ENCODE measurements at places on chromosomes 13 and 19. TPM values are rescaled to one million over a fixed set of nuclear protein-coding genes. Genes with fewer than 3 reads are reported as not detected.

DNA sequence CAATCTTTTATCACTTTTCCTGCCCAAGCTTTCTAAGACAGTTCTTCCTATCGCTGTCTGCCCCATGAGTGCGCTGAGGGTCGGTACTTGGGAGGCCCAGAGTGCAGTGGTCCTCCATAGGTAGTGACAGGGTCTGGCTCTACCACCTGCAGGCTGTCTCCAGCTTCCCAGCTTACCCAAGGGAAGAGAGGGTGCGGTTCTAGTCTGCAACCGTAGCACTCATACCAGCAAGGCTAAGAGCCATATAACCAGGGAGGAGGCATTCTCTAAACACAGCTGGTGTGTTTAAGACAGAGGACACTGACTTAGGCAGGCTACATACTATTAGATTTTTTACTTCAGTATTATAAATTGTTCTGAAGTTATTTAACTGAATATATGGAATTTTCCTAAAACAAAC, 8.2 kb downstream of the PROZ start:
- no peak overlapping the region for H3K27ac ChIP-seq
- no peak overlapping the region for H3K4me3 ChIP-seq
- no peaks in the 10 kb centered on the region for H3K27me3 ChIP-seq
- H3K4me1 ChIP-seq, result no peaks in the 10 kb centered on the region
- H3K36me3 ChIP-seq, result no peaks in the 10 kb centered on the region

GRCh38 chr19:5128251-5128935, 159.5 kb downstream of the KDM4B start:
- no peak overlapping the region for H3K27ac ChIP-seq
- DNase-seq, result no peak
- no peaks in the 10 kb centered on the region for H3K27me3 ChIP-seq
- H3K4me3 ChIP-seq, result no peak overlapping the region

- no peak overlapping the region for H3K27ac ChIP-seq
- H3K36me3 ChIP-seq, result no peaks in the 10 kb centered on the region
- no peaks in the 10 kb centered on the region for H3K4me1 ChIP-seq
- H3K4me3 ChIP-seq, result no peak overlapping the region
These were observed 19.8 kb downstream of the EEF1AKMT1 start for GRCh38 chr13:20754009-20754408.

DNA sequence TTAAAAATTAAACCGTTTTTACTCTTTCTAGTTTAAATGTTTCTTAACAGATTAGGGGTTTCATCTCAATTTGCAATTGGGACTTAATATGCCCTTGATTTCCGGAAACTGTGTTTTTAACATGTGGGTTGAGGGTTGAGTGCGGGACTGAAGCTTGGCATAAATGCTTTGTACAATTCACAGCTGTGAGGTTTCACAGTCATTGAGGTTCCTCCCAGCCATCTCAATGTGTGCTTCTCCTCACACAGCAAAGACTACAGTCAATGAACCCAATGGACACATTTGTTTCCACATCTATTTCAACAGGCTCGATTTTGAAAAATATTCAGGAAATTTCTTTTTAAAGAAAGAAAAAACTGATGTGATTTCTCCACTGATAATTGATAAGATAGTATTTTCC, 328.6 kb downstream of the TBC1D4 start:
- no peaks in the 10 kb centered on the region for H3K36me3 ChIP-seq
- no peaks in the 10 kb centered on the region for H3K4me1 ChIP-seq

Gene SIGLEC8
- not detected for total RNA-seq

Gene RFPL4A
- total RNA-seq, result not detected

Gene PEAK3
- total RNA-seq, result 0.10 TPM

- H3K4me3 ChIP-seq, result peak overlapping the region; percentile 11
- H3K36me3 ChIP-seq, result no peaks in the 10 kb centered on the region
- peaks cover 2% of the 10 kb centered on the region for H3K27me3 ChIP-seq
- H3K4me1 ChIP-seq, result peaks cover 7% of the 10 kb centered on the region
- H3K27ac ChIP-seq, result no peak overlapping the region
- DNase-seq, result no peak
These were observed 2.0 kb downstream of the LRRC4B start for GRCh38 chr19:50565984-50566903.

- no peak overlapping the region for H3K27ac ChIP-seq
- H3K4me1 ChIP-seq, result no peaks in the 10 kb centered on the region
- no peak overlapping the region for H3K4me3 ChIP-seq
- H3K27me3 ChIP-seq, result no peaks in the 10 kb centered on the region
- H3K36me3 ChIP-seq, result no peaks in the 10 kb centered on the region
These were observed 29.2 kb upstream of the RGCC start for GRCh38 chr13:41428155-41428554.

- DNase-seq, result no peak
- H3K27me3 ChIP-seq, result no peaks in the 10 kb centered on the region
- no peak overlapping the region for H3K27ac ChIP-seq
- peaks cover 17% of the 10 kb centered on the region for H3K36me3 ChIP-seq
- no peak overlapping the region for H3K4me3 ChIP-seq
These were observed 112.5 kb downstream of the ESD start for GRCh38 chr13:46684287-46685001.

Gene U2AF1L4
- 13.0 TPM for total RNA-seq

DNA sequence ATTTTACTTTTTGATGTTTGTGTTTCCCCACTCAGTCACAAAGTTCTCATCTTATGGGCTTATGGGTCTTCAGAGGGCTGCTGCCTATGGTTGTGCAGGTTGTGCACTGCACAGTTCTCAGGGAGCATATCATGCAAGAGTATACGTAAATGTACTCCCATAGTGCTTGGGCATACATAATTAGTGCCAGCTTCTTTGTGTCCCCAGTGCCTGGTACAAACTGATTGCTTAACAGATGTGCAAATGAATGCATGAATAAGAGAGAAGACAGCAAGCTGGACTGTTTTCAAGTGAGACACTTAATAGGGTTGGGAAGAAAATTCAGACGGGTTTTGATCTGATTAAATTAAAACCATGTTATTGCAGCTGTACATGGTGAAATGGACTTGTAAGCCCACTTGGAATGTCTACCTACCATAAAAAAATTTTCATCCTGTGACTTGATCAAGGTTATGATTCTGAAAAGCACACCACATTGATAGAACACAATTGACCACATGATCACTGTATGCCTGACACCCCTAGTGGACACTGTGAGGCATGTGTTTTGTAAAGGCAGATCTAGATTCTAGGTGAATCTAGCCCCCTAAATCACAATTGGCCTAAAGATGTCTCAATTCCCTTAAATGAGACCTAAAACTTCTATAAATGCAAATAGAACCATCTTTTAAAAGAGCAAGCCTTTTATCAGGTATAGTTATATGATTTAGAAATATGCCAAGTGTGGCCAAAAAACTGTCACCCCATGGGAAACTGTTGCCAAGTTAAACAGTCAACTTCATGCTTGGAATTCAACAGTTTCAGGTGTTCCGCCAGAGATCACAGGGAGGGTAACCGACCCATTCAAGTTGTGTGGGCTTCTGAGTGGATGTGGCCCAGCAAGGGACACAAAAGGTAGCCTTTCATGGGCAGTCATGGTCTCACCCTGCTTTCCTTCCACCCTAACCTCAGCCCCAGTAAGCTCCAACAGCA, 27.9 kb downstream of the FAM124A start:
- H3K4me1 ChIP-seq, result peaks cover 3% of the 10 kb centered on the region
- no peak overlapping the region for H3K27ac ChIP-seq
- DNase-seq, result no peak
- H3K36me3 ChIP-seq, result no peaks in the 10 kb centered on the region
- peaks cover 2% of the 10 kb centered on the region for H3K27me3 ChIP-seq
- no peak overlapping the region for H3K4me3 ChIP-seq

DNA sequence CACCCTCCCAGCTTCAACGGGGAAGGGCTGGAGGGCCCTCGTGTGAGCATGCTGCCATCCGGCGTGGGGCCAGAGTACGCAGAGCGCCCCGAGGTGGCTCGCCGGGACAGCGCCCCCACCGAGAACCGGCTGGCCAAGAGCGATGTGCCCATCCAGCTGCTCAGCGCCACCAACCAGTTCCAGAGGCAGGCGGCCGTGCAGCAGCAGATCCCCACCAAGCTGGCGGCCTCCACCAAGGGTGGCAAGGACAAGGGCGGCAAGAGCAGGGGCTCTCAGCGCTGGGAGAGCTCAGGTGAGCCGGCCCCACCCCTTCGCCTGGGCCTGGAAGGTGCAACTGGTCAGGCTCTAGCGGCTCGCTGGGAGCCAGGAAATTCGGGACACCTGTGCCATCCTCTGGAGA, 20.0 kb downstream of the PEX11G start:
- H3K4me3 ChIP-seq, result no peak overlapping the region
- no peak overlapping the region for H3K27ac ChIP-seq
- peaks cover 17% of the 10 kb centered on the region for H3K4me1 ChIP-seq

DNA sequence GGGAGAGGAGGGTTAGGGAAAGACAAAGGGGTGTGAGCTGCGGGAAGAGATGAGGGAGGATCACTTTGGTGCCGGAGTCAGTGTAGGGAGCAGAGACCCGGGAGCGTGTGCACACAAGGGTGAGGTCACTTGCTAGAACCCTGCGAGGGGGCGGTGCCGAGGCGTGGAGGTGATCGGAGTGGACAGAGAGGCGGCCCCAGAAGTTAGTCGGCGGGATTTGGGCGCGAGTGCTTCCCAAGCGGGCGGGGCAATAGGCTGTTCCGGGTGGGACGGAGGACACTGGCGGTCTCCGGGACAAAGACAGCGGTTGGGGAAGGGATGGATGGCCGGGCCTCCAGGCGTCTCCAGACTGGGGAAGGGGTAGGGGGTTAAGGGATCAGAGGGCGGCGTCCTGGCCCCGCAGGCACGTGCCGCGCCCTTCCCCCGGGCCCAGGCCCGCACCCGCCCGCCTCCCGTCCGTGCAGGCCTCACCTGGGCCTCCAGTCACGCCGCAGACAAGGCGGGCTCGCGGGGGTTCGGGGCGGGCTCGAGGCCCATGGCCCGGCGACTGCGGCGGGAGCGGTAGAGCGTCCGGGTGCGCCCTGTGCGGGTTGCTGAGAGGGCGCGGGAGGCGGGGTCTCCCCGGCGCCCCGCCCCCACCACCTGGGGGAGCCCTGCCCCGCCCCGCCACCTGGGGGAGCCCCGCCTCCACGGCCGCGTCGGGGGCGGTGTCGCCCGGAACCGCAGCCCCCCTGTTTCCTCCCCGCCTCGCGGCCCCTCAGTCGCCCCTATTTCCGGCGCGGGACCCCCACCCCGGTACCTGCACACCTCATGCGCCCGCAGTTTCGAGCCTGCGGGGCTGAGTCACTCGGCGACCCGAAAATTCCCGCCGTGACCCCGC, at the start of gene LPAR2:
LPAR2 (minus strand) TSS at position 600 of the 880 bp plus-strand sequence. CDS start 945 bp downstream, outside the sequence.
- 0 out of 2 replicates have a peak, but pooled peaks cover 5% of the 10 kb centered on the region for H3K4me1 ChIP-seq
- H3K36me3 ChIP-seq, result no peaks in the 10 kb centered on the region
- H3K27me3 ChIP-seq, result no peaks in the 10 kb centered on the region
- peak within 1 kb of the TSS; percentile 58 for H3K27ac ChIP-seq
- peak within 1 kb of the TSS; percentile 76 for H3K4me3 ChIP-seq

DNA sequence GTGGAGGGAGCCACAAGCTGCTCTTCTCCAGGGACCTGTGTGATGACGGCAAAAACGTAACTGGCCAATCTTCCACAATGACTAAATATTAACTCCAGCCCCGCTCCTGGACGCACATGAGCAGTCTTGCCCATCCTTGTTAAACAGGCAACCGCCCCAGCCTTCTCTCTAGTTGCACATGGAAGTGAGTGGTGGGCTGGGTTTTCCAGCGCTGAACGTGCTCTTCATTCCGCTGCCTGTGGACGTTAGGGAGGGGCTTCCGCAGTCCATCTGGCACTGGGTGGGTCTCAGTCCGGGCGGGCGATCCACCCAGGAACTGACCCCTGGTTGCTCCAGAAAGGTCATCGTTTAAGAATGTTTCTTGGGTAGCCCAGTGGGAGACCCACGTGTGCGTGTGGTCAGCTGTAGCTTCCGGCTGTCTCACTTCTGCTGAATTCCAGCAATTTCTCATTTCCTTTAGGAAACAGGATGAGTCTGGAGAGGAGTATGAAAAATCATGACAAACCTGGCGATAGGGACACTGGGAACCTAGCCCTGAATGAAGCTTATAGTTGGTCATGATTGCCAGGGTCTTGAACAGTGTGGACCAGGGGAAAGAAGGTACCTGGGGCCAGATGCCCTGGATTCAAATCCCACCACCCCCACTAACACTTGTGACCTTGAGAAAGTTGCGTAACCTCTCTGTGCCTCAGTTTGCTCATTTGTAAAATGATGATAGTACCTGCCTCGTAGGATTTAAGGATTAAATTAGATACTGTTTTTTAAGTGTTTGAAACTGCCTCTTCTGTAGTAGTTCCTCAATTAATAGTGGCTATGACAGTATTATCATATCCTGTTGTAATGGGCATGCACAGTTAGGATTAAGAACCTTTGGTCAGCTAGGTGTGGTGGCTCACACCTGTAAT, 92.6 kb downstream of the SIPA1L3 start:
- no peak overlapping the region for H3K4me3 ChIP-seq
- H3K27me3 ChIP-seq, result no peaks in the 10 kb centered on the region
- no peak for DNase-seq
- no peak overlapping the region for H3K27ac ChIP-seq

GRCh38 chr19:29971002-29971401, 29.0 kb downstream of the URI1 start:
- H3K27me3 ChIP-seq, result no peaks in the 10 kb centered on the region
- DNase-seq, result no peak
- no peak overlapping the region for H3K4me3 ChIP-seq
- H3K36me3 ChIP-seq, result no peaks in the 10 kb centered on the region

DNA sequence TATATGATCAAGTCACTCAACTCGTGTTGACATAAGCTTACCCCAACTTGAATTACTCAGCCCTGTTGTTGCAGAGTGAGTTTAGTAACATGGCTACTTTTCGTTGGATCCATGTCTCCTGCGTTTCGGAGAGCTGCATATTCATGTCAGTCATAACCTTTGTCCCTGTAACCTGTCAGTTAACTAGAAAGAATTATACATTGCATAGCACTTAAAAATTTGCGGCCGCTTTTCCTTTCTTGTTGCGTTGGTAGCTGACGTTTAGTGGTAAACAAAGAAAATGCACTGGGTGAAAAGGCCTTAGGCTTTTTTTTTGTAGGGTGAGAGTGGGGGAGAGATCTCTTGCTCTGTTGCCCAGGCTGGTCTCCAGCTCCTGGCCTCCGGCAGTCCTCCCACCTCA, 14.2 kb downstream of the ZNF507 start:
- no peak for DNase-seq
- H3K4me3 ChIP-seq, result no peak overlapping the region
- H3K27me3 ChIP-seq, result no peaks in the 10 kb centered on the region
- H3K36me3 ChIP-seq, result peaks cover 33% of the 10 kb centered on the region
- H3K4me1 ChIP-seq, result no peaks in the 10 kb centered on the region

Gene TLE6
- total RNA-seq, result 6.4 TPM

DNA sequence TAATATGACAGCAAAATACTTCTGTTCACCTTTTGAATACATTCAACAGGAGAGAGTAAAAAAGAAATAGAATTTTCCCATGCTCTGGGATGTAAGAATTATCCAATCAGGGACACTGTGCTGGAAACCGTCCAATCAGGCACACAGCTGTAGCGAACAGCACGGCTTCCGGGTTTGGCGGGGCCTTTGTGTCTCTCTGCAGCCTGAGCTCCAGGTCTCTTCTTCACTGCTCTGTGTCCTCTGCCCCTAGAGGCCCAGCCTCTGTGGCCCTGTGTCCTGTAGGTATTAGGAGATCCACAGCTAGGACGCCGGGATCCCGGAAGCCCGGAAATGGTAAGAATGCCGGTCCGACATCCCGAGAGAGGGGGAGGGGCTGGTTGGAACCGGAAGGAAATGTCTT, 92.7 kb downstream of the ZNF737 start:
- no peaks in the 10 kb centered on the region for H3K36me3 ChIP-seq
- no peak overlapping the region for H3K27ac ChIP-seq
- no peak for DNase-seq
- H3K27me3 ChIP-seq, result no peaks in the 10 kb centered on the region

GRCh38 chr19:30403203-30403985, 31.2 kb downstream of the ZNF536 start:
- no peak overlapping the region for H3K27ac ChIP-seq
- no peaks in the 10 kb centered on the region for H3K36me3 ChIP-seq
- DNase-seq, result no peak
- no peaks in the 10 kb centered on the region for H3K27me3 ChIP-seq
- H3K4me3 ChIP-seq, result no peak overlapping the region

Data from GM12878 (cell line).